ENCODE measurements at places on chromosomes 6 and 20.
A peak's percentile ranks its signal among the peaks of the same experiment; 100 is the strongest.

- no peak for DNase-seq
Measured at GRCh38 chr6:113960795-113961194, 10.2 kb downstream of the HDAC2 start.

- no peak for DNase-seq
Measured at GRCh38 chr6:118788702-118789101, 105.2 kb upstream of the ASF1A start.

GRCh38 chr20:59723108-59723500 is 118.8 kb downstream of the PHACTR3 start:
- no peak for DNase-seq

GRCh38 chr6:146770275-146770964 is 171.6 kb downstream of the ADGB start:
- peak; percentile 24 for DNase-seq

DNA sequence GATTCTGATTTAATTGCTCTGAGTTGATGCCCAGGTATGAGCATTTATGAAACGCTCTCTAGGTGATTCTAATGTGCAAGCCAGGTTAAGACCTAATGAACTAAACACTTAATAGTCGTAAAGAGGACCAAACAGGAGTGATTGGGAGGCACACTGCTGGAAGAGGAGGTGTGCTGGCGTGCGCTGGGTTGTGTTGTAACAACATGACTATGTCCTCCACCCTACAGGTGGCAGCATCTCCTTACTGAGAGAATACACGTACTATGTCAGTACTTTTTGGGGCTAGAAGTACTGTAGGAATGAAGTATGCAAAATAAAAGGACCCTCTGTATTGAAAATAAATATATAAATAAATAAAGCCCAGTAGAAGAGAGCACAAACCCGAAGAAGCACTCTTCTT is 11.9 kb downstream of the C6orf89 start:
- peak; percentile 49 for DNase-seq

- DNase-seq, result no peak
Measured at GRCh38 chr20:5234158-5234557, 82.6 kb downstream of the PROKR2 start.

DNA sequence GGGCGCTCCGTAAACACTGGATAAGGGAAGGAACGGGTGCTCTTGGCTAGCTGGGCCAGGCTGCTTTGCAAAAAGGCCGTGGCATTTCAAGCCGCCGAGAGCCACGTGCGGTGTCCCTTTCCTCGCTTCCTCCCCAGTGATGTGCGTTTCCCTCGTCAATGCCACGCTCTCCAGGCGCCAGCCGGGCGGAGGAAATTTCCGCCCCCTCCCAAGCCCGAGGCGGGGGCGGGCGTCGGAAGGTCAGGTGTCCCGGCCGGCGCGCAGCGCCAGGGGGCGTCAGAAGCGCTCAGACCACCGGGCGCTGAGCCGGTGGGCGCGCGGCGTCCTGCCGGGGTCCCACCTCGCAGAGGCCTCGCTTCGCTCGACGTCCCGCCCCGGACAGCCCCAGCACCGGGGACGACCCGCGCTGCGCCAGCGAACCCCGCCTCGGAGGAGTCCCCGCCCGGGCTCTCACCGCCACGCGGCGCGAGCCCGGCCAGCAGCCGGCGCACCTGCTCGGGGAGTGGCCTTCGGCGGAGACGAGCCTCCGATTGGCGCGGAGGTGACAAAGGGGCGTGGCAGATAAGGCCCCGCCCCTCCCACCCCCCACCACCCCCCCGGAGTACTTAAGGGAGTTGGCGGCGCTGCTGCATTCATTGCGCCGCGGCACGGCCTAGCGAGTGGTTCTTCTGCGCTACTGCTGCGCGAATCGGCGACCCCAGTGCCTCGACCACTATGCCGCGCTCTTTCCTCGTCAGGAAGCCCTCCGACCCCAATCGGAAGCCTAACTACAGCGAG is at the start of gene SNAI1:
Gene SNAI1, plus strand, starts transcription at position 635 of the 777 bp plus-strand sequence. Its CDS starts 80 bp downstream, at position 715.
- DNase-seq, result peak; percentile 89
